ENCODE measurements at places on chromosomes 3 and 15.

GRCh38 chr3:32847528-32847927 is 29.7 kb downstream of the TRIM71 start:
- no peak for DNase-seq

GRCh38 chr15:77503764-77504163 is 83.1 kb downstream of the HMG20A start:
- no peak for DNase-seq

- DNase-seq, result no peak
Observed at GRCh38 chr15:92763459-92763858, 107.9 kb upstream of the FAM174B start.

DNA sequence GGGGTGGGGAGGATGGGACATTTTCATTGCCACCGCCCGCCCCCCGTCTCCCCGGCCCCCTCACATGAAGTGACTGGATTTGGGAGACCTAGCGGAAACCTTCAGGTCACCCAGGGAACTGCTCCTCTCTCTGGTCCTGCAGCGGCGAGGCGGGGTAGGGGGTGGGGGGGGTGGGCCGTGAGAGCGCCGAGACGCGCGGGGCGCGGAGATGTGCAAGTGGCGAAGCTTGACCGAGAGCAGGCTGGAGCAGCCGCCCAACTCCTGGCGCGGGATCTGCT is 712 bp upstream of the MME start:
- DNase-seq, result peak; percentile 42

GRCh38 chr15:101126618-101127505 is 125.0 kb downstream of the CHSY1 start:
- peak; percentile 86 for DNase-seq

- DNase-seq, result no peak
Observed at GRCh38 chr3:126112531-126113237, 28.8 kb upstream of the SLC41A3 start.

DNA sequence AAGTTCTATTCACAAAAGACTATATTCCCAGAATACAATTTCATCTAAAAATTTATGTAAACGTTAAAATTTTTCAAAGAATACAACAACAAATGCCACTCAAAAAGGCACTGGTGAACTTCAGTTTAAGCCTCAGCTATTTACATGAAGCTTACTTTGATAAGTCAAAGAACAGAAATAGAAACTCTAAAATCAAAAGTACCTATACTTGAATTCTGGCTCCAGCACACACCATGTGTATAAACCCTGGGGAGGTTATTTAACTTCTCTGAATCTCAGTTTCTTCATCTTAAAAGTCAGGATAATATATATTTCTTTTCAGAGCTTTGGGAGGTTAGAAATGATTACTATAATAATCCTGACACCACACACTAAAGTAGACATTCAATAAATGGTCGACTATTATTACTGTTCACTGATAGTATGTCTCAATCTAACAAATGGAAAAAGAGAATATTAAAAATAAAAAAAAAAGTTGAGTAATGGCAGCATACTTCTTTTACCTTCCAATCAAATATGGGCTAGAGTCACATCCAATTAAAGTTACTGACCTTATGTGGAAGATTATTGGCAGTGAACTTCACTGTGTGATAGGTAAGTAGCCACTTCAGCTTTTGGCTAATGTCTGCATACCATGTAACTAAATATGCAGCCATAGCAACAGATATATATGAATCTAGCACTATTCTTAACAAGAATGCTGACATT is 248.4 kb downstream of the ISL2 start:
- no peak for DNase-seq

- no peak for DNase-seq
Observed at GRCh38 chr3:100107221-100107814, 7.0 kb downstream of the FILIP1L start.

- DNase-seq, result no peak
Observed at GRCh38 chr3:46905213-46905560, 27.7 kb downstream of the PTH1R start.

GRCh38 chr3:130688015-130688688 is 58.5 kb downstream of the PIK3R4 start:
- DNase-seq, result no peak

DNA sequence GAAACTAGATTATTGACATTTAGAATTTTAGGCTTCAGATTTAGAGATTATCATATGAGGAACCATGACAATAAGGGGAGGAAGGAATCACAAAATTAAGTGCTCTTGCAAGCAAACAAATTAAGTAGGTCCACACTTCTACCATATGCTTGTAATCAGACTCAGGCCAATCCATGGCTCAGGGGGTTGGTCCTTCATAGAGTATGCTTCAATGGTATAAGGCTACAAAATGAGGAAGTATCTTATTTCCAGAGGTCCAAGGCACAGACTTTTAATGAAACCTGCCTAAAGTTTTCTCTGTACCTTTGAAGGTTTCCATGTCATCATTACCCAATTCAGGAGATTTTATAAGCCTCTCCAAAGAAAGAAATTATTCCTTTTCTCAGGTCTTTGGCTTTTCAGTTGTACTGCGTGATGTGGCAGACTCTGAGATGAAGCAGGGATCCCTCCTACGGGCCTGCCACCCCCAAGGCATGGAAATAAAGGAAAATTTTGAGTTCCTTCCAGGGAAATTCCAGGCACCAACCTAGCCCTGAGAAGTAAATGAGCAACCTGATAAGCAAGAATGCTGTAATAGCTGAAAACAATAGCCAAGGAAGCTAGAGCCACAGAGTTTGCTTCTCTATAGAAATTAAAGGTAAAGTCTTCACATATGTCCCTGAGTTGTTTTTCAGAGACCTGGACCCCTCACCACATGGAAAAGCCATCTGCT is 36.3 kb downstream of the SERPINI2 start:
- DNase-seq, result no peak

DNA sequence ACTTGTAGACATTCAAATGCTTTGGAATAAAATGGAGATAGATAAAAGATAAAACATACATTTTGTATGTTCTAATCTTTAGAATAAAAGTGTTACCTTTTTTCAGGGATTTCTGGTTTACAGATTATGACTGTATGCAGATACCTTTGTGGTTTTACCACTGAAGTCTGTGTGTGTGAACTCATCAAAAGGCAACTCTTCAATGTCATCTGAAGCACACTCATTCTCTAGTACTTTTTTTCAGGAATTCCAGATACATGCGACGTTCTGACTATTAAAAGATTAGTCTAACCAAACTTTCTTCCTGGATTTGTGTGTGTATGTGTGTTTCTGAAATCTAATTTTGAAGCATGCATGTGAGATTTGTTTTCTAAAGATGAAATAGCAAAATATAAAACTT is 188.6 kb downstream of the NLGN1 start:
- DNase-seq, result peak; percentile 4

- DNase-seq, result no peak
Observed at GRCh38 chr3:150913133-150913922, 8.1 kb upstream of the MINDY4B start.

DNA sequence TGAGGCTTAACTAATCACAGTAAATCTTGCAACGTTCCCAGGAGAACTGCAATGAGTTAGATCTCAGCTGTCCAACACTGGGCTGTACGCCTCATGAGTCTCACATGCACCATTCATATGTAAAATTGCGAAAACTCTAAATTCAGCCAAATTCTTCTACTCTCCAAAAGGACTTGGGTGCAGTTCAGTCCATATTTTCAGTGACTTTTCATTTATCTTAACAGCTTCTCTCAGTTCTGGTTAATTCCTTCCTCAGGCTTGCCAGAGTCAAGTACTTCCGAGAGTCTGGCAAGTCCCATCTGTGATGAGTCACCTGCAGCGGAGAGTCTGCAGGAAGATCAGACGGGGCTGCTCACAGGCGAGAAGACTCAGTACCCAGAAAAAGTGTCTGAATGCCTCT is 11.5 kb downstream of the CCDC80 start:
- DNase-seq, result peak; percentile 67

GRCh38 chr15:64030123-64030522 is 16.2 kb downstream of the DAPK2 start:
- no peak for DNase-seq

- no peak for DNase-seq
Observed at GRCh38 chr15:88174571-88174970, 82.0 kb downstream of the NTRK3 start.

DNA sequence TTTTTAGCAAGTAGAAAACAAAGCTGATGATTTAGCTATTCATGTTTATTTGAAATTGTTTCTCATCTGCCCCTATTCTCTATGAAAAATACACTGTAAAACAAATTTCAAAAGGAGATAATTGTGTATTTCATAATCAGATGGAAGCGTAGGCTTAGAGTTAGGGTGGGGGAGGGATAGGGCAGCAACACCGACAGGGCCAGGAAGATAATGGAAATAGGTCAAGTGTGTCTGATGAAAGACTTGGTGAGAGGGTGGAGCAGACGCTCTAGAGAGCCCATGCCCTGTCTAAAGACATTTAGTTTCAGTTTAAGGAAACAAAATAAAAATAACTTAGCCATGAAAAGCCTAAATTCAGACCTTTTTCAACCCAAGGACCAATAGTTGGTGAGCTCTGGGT is 51.6 kb upstream of the ARL6 start:
- no peak for DNase-seq

- no peak for DNase-seq
Observed at GRCh38 chr3:47622671-47623461, 44.2 kb upstream of the CSPG5 start.

DNA sequence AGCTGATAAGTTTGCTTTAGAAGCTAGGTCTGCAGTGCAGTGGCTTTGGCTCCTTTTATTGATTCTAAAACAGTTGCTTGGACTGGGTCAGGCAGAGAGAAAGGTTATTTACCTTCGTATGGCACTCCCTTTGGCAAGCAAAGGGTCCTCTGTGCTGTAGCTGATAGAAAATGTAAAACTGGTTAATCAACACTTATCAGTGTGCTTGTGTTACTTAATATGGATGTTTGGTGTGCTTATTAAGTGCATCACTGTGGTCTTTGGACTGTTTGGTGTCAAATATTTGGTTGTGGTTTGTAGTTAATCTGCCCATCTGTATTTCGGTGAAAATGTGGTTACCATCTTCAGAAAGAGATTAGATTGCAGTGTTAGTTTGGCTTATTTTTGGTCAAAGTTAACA is 16.0 kb downstream of the UBE2E2 start:
- no peak for DNase-seq

GRCh38 chr3:89434621-89435380 is 327.4 kb downstream of the EPHA3 start:
- DNase-seq, result peak; percentile 8

DNA sequence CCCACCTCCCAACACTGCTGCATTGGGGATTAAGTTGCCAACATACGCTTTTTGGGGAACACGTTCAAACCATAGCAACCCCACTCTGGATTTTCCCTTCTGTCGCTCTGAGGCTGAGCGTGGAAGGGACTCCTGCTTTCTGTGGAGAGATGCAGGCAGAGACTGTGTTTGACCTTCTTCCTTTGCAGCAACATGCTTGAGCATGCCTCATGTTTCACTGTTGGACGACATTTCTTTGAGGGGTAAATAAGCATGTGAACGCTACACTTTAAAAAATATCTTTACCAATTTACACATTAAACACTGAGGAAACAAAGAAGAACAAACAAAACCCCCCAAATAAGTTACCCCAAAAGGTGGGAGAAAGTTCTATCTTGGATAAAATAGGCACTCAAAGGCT is 14.2 kb upstream of the MAPK6 start:
- no peak for DNase-seq

DNA sequence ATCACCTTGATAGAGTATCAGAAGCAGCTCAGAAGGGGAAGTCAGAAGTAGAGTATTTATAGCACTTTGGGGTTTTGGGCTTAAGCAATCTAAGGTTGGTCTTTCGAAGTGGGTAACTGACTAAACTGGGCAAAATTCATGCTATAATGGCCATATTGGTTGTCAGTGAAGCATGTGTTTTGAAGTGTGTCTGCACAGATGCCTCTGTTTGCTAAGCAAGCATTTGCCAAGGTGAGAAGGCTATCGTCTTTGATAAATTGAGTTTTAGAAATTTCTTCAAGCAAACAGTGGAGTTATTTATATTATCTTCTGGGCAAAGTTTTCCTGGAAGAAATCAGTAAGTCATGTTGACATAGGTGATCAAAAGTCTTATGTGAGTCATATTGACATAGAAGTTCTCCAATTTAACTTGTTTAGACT is 412.8 kb upstream of the TGFBR2 start:
- DNase-seq, result no peak

DNA sequence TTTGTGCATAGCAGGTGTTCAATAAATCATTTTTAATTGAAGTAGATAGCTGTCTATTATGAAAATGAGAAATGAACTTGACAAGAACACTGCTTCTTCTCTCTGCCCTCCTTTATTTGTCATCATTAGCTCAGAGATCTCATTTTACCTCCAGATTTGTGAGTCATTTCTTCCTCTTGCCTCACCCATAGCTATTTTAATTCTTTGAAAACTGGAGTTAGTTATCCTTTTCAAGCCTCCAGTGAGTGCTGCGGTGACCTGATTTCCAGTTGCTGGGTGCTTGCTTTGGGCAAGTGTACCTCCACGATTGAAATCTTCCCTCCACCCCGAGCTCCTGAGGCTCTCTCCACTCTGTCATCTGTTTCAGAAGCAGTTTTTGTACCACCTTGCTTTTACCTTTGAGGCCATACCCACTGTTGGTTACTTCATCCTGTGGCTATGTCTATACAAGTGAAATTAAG is 114.6 kb downstream of the NFKBIZ start:
- peak; percentile 51 for DNase-seq

DNA sequence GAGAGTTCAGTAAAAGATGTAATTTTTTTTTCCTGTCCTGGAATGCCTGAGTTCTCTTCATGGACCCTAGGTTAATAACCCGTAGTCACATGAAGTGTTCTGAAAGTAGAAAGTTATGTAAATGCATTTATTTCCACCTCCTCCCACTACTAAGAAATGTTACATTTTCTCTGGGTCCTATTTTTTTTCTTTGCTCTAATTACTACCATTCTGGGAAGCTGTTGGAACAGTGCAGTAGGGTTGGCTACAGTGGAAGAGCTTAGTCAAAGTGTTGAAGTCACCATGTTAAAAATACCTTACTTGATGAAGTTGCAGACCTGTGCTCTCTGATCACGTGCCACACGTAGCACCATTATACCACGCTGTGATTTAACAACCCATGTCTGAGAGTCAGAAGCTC is 153.8 kb upstream of the TSC22D2 start:
- no peak for DNase-seq

GRCh38 chr3:59319442-59319841 is 269.6 kb upstream of the CFAP20DC start:
- no peak for DNase-seq

- no peak for DNase-seq
Observed at GRCh38 chr3:190192087-190192486, 71.4 kb upstream of the P3H2 start.

- DNase-seq, result peak; percentile 81
Observed at GRCh38 chr3:25547943-25548674, 116.6 kb downstream of the TOP2B start.

- no peak for DNase-seq
Observed at GRCh38 chr15:73605759-73606436, 27.3 kb downstream of the NPTN start.

DNA sequence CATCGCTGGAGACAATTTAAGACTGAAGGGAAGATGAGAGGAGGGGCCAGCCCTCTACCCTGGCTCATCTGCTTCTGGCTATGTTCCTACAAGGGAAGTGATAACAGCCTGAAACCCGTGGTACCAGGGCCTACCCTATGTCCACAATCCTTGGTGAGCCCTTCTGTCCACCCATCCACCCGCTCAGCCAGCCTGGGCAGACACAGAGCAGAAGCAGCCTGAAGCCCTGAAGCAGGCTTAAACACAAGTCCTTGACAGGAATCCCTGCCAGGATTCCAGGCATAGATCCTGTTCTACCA is 15.4 kb downstream of the CLK3 start:
- no peak for DNase-seq

- DNase-seq, result peak; percentile 92
Observed at GRCh38 chr15:51883271-51883837, 53.9 kb downstream of the TMOD3 start.

Data from fibroblast of skin of back (primary cell).